ENCODE measurements at places on chromosomes 11 and 22. TPM values are rescaled to one million over a fixed set of nuclear protein-coding genes. Genes with fewer than 3 reads are reported as not detected.

FOLR2 gene
- total RNA-seq, result not detected

PHLDA2 gene
- total RNA-seq, result 42.8 TPM

GRCh38 chr22:27757928-27758525 lies 43.5 kb downstream of the MN1 start:
- DNase-seq, result no peak
- H3K27ac ChIP-seq, result no peak overlapping the region
- no peaks in the 10 kb centered on the region for H3K4me1 ChIP-seq
- H3K27me3 ChIP-seq, result no peaks in the 10 kb centered on the region
- no peaks in the 10 kb centered on the region for H3K36me3 ChIP-seq
- no peak overlapping the region for H3K4me3 ChIP-seq

RELA gene
- 48.8 TPM for total RNA-seq

DNA sequence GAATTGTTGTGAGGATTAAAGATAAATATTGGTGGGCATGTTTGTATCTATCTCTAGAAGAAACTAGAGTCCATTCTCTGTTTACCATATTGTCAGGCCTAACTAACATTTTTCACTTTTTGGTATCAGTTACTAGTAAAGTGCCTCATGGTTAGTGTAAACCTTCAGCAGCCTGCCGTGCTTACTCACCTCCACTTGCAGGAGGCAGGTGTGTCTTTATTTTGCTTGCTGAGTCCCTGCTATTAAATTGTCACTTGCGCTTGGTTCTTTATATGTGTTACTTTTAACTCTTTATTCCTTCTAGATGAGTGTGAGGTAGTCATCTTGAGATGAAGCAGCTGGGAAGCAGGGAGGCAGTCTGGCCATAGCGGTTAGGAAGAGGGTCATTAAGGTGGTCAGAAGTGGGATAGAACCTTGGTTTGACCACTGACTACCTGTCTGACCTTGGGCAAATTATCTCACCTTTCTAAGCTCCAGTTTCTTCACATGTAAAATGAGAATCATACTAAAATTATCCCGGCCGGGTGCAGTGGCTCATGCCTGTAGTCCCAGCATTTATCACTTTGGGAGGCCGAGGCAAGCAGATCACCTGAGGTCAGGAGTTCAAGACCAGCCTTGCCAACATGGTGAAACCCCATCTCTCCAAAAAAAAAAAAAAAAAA lies 21.2 kb downstream of the PPP6R3 start:
- H3K4me3 ChIP-seq, result no peak overlapping the region
- H3K27me3 ChIP-seq, result no peaks in the 10 kb centered on the region
- no peak for DNase-seq
- H3K27ac ChIP-seq, result no peak overlapping the region
- peaks cover 42% of the 10 kb centered on the region for H3K36me3 ChIP-seq
- H3K4me1 ChIP-seq, result no peaks in the 10 kb centered on the region

DNA sequence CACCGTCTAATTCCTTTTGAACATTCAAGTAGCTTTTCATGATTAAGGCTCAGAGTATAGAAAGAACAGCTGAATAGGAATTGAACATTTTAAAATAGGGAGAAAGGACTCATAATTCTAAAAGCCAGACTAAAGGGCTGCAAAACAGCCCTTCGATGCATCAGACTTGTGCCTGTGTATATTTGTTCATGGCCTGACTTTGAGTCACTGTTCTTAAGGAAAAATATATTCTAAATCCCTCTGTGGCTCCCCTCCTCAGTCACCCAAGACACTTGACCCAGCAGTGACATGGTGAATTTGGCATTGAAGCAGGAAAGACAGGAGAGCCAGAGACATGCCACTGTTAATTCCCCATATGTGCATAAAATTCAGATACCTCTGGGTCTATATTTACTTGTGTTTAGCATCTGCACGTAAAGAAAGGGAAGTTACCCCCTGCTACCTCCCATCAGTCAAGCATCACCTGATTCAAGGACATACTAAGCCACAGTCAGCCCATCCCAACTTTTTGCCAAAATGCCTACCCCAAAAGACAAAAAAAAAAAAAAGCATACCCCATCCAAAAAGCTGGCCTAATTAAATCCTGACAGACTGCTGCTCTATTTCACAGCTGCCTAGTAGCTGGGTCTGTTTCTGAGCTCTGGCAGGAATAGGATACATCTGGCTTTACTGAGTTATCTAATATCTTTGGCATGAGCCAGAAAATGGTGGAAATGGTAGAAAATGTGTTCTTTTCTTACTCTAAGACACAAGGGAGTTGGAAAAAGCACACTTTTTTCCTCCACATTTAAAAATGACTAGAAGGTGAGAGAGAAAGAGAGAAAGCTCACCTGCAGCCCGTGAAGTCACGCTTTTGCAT lies 93.5 kb downstream of the COMMD9 start:
- H3K27me3 ChIP-seq, result no peaks in the 10 kb centered on the region
- H3K4me3 ChIP-seq, result no peak overlapping the region

DNA sequence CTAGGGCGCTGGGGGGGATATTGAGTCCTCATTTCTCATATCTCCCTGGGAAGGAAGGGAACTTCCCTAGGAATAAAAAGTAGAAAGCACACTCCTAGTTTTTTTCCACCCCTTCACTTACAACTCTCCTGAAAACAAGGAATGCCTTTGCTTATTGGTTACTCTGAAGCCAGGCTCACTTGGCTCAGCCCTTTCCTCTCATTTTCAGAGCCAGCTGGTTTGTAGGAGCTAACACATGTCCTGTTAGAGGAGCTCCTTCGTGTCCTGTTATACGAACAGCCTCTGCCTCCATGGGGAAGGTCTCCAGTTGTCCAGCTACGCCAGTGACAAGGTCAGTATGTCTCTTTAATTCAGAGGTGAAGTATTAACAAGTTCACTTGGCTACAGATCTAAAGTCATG lies 17.6 kb downstream of the ALKBH8 start:
- H3K36me3 ChIP-seq, result peaks cover 20% of the 10 kb centered on the region
- H3K27ac ChIP-seq, result no peak overlapping the region
- no peaks in the 10 kb centered on the region for H3K27me3 ChIP-seq
- H3K4me1 ChIP-seq, result no peaks in the 10 kb centered on the region
- DNase-seq, result no peak
- H3K4me3 ChIP-seq, result no peak overlapping the region

GRCh38 chr11:81345609-81346008 lies 1388.1 kb downstream of the FAM181B start:
- no peaks in the 10 kb centered on the region for H3K27me3 ChIP-seq
- H3K4me1 ChIP-seq, result no peaks in the 10 kb centered on the region
- DNase-seq, result no peak

- H3K27ac ChIP-seq, result no peak overlapping the region
- H3K36me3 ChIP-seq, result no peaks in the 10 kb centered on the region
- H3K27me3 ChIP-seq, result no peaks in the 10 kb centered on the region
- DNase-seq, result no peak
- H3K4me1 ChIP-seq, result no peaks in the 10 kb centered on the region
Observed at GRCh38 chr11:129723146-129723760, 92.4 kb upstream of the TMEM45B start.

DNA sequence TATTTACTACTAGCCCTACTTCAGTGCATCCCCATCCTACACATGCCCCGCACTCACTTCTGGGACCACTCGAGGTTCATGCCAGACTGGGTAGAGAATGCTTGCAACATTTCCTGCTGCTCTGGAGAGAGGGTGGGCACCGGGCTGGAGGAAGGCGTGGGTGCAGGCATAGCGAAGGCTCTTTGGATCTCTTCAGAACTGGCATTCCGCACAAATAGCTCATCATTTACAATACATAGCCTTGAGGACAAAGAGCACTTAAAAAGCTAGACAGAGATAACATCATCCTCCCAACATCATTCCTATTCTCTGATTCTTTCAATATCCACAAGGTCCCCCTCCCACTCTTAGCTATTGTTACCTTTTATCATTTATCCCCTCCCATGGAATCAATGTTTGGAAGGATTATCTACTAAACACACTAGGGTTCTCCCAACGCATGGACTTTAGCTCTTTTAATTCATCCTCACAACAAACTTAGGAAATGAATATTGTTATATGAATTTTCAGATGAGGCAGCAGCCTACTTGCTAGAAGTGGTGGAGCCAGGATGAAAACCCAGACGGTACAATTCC lies 2.5 kb upstream of the TMEM223 start:
- H3K27ac ChIP-seq, result no peak overlapping the region
- no peak for DNase-seq
- H3K4me1 ChIP-seq, result no peaks in the 10 kb centered on the region
- peak overlapping the region; percentile 23 for H3K4me3 ChIP-seq
- H3K36me3 ChIP-seq, result peaks cover 74% of the 10 kb centered on the region

MYBPC3 gene
- not detected for total RNA-seq

GRCh38 chr22:44668190-44668885 lies 33.7 kb upstream of the PRR5 start:
- no peaks in the 10 kb centered on the region for H3K4me1 ChIP-seq
- H3K36me3 ChIP-seq, result no peaks in the 10 kb centered on the region
- H3K4me3 ChIP-seq, result peak overlapping the region; percentile 78
- H3K27ac ChIP-seq, result no peak overlapping the region
- peaks cover 5% of the 10 kb centered on the region for H3K27me3 ChIP-seq
- peak; percentile 70 for DNase-seq

GRCh38 chr22:19743081-19743480 lies 17.5 kb upstream of the TBX1 start:
- H3K36me3 ChIP-seq, result no peaks in the 10 kb centered on the region
- no peak overlapping the region for H3K27ac ChIP-seq

DNA sequence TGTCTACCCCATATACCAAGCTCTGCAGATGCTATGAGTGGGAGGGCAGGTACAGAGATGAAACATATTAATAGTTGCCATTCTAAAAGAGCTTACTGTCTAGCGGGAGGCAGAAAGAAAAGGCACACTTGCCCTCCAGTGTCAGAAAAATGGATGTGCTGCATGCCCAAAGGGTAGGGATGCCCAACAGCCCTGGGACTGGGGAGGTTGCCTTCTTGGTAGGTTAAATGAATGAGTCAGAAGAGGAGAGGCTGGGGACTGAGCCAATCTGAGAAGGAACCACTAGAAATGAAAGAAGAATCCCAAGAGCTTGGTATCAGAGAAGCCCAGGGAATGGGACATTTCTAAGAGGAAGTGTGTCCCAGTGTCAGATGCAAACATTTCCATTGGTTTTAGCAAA lies 1.2 kb downstream of the BIRC3 start:
- H3K27me3 ChIP-seq, result no peaks in the 10 kb centered on the region
- H3K4me3 ChIP-seq, result no peak overlapping the region
- no peak overlapping the region for H3K27ac ChIP-seq
- H3K36me3 ChIP-seq, result no peaks in the 10 kb centered on the region

- no peaks in the 10 kb centered on the region for H3K27me3 ChIP-seq
- no peaks in the 10 kb centered on the region for H3K36me3 ChIP-seq
- no peak overlapping the region for H3K27ac ChIP-seq
- no peaks in the 10 kb centered on the region for H3K4me1 ChIP-seq
Observed at GRCh38 chr11:45507916-45508315, 157.5 kb downstream of the CHST1 start.

- DNase-seq, result no peak
- H3K36me3 ChIP-seq, result no peaks in the 10 kb centered on the region
- no peak overlapping the region for H3K4me3 ChIP-seq
- H3K4me1 ChIP-seq, result no peaks in the 10 kb centered on the region
- no peak overlapping the region for H3K27ac ChIP-seq
- H3K27me3 ChIP-seq, result no peaks in the 10 kb centered on the region
Observed at GRCh38 chr11:60780065-60780464, 5.1 kb upstream of the MS4A10 start.

DNA sequence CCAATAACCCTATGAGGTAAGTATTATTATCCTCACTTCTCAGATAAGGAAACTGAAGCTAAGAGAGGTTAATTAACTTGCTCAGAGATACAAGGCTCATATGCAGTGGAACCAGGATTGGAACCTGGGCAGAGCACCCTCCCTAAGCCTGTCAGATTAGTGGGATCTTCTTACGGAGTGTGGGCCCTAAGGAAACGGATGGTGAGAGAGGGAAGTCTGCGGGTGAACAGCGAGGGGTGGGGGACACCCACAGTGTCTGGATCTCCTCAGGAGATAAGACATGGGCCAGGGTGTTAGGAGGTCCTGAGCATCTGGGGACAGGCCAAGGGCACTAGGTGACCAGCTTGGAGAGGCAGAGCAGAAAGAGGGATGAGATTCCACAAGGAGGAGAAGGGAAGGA lies 376.0 kb downstream of the CADM1 start:
- no peaks in the 10 kb centered on the region for H3K36me3 ChIP-seq
- no peaks in the 10 kb centered on the region for H3K27me3 ChIP-seq
- peaks cover 2% of the 10 kb centered on the region for H3K4me1 ChIP-seq
- H3K27ac ChIP-seq, result no peak overlapping the region
- no peak for DNase-seq
- no peak overlapping the region for H3K4me3 ChIP-seq

ZNRF3 gene
- 20.6 TPM for total RNA-seq

- no peaks in the 10 kb centered on the region for H3K36me3 ChIP-seq
- no peaks in the 10 kb centered on the region for H3K27me3 ChIP-seq
- H3K4me3 ChIP-seq, result no peak overlapping the region
- no peak overlapping the region for H3K27ac ChIP-seq
- peaks cover 5% of the 10 kb centered on the region for H3K4me1 ChIP-seq
- no peak for DNase-seq
Observed at GRCh38 chr11:111010391-111011274, 234.9 kb upstream of the POU2AF2 start.

- H3K27ac ChIP-seq, result no peak overlapping the region
- no peak overlapping the region for H3K4me3 ChIP-seq
- no peaks in the 10 kb centered on the region for H3K36me3 ChIP-seq
Observed at GRCh38 chr11:83549984-83550667, 264.0 kb upstream of the CCDC90B start.

DNA sequence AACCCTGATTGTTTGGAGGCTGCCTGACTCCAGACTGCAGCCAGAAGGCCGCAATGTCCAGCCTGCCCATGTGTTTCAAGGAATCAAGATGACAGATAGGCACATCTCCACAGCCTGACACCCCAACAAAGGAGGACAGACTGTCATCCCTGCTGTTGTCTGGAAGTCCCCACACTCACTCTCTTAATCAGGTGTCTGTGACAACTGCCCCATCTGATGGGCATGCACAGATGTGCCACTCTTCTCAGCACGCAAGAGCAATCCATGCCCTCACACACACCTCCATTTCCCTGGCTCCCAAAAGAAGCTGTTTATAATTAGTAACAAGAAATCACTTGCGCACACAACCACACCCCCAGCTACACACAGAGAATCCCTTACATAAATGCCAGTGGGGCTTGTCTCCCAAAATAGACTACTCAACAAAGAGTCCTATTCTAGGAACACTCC lies 117.6 kb downstream of the C11orf58 start:
- no peak overlapping the region for H3K27ac ChIP-seq
- no peaks in the 10 kb centered on the region for H3K4me1 ChIP-seq

DNA sequence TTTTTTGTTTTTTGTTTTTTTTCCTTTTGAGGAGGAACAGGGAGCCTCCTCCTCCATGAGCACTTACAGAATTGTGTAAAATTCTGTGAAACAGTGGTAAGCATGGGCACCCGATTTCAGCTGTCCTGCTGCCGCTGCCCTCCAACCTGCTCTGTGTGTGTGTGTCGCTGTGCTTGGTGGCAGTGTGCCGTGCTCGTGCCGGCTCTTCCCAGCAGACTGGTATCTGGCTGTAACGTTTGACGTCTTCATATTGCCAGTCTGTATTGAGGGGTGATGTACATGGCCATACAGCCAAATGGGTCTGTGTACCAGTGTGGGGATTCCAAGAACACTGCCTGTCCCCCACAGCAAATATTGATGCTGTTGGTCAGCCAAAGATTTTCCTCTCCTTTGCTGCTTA lies 97.1 kb downstream of the CWC15 start:
- H3K4me3 ChIP-seq, result no peak overlapping the region
- no peak overlapping the region for H3K27ac ChIP-seq
- DNase-seq, result no peak

- DNase-seq, result no peak
- no peaks in the 10 kb centered on the region for H3K27me3 ChIP-seq
- H3K4me3 ChIP-seq, result no peak overlapping the region
- H3K27ac ChIP-seq, result no peak overlapping the region
- H3K36me3 ChIP-seq, result peaks cover 6% of the 10 kb centered on the region
Observed at GRCh38 chr11:35986947-35987346, 43.1 kb downstream of the LDLRAD3 start.

GRCh38 chr11:83609191-83609590 lies 323.0 kb upstream of the CCDC90B start:
- H3K27me3 ChIP-seq, result no peaks in the 10 kb centered on the region
- no peaks in the 10 kb centered on the region for H3K36me3 ChIP-seq
- no peak overlapping the region for H3K27ac ChIP-seq
